Activated naive CD8-positive, alpha-beta T cell treated with anti-CD3 and anti-CD28 coated beads, Interleukin-2, amount 50 U/mL, for 24 hours (primary cell): ENCODE measurements at places on chromosomes 7 and 10.
A peak's percentile ranks its signal among the peaks of the same experiment; 100 is the strongest.

GRCh38 chr10:44917848-44918247 is 6.7 kb downstream of the TMEM72 start:
- DNase-seq = no peak

DNA sequence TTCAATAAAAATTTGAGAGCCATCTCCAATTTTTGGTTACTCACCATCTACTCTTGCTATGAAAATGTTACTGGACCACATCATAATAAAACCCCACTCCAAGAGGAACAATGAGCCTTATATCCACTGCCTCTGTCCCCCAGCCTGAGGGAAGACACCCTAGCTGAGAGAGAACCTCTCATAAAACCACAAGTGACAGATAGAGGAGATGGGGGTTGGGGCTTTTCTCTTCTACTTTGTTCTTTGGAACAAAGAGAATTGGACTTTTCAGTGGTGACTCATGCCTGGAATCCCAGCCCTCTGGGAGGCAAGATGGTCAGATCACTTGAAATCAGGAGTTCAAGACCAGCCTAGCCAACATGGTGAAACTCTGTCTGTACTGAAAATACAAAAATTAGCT is 27.6 kb upstream of the TAS2R16 start:
- no peak for DNase-seq

DNA sequence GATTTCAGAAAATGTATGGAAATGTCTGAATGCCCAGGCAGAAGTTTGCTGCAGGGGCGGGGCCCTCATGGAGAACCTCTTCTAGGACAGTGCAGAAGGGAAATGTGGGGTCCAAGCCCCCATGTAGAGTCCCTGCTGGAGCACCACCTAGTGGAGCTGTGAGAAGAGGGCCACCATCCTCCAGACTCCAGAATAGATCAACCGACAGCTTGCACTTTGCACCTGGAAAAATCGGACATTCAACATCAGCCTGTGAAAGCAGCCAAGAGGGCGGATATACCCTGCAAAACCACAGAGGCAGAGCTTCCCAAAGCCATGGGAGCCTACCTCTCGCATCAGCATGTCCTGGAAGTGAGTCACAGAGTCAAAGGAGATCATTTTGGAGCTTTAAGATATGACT is 14.3 kb downstream of the RPEL1 start:
- DNase-seq = no peak

GRCh38 chr10:104113376-104113956 is 8.5 kb upstream of the SFR1 start:
- no peak for DNase-seq

DNA sequence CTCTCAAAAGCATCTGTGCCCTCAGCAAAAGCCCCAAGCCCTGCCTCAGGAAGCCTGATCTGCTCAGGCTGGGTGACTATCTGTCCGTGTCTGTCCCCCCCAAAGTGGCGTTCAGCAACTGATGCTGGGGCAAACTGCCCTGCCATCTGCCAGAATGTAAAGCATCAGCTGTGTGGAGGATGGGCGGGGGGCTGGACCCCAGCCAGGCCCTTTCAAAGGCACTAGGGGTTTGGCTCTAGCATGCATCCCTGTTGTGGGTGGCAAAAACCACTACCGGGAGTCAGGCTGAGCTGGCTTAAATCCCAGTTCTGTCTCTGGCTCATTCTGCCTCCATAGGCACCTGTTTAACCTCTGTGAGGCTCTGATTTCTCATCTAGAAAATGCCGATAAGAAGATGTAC is 35.5 kb downstream of the GPRIN2 start:
- no peak for DNase-seq

GRCh38 chr10:114662646-114663217 is 4.7 kb upstream of the ABLIM1 start:
- no peak for DNase-seq

- DNase-seq = peak; percentile 75
Observed at GRCh38 chr10:1939016-1939415, 201.7 kb upstream of the ADARB2 start.

- DNase-seq = no peak
Observed at GRCh38 chr7:12706900-12707536, 19.6 kb downstream of the ARL4A start.

DNA sequence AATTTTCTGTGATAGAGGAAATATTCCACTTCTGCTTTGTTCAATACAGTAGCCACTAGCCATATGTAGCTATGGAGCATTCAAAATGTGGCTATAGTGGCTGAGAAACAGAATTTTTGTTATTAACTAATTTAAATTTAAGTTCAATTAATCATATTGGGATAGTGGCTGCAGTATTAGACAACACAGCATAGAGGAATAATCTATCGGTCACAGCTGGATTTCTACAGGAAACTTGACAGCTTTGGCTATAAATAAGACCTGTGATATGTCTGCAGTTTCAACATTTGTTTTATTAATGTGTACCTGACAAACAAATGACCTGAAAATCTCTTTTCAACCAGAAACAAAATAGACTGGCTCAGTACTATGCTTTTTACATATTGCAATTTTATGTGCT is 953.2 kb downstream of the CNTNAP2 start:
- no peak for DNase-seq

- DNase-seq = no peak
Observed at GRCh38 chr10:85457191-85457590, 909.4 kb downstream of the GRID1 start.

GRCh38 chr10:34113504-34114225 is 701.4 kb downstream of the PARD3 start:
- no peak for DNase-seq

- no peak for DNase-seq
Observed at GRCh38 chr7:101803203-101804087, 14.0 kb upstream of the CUX1 start.

DNA sequence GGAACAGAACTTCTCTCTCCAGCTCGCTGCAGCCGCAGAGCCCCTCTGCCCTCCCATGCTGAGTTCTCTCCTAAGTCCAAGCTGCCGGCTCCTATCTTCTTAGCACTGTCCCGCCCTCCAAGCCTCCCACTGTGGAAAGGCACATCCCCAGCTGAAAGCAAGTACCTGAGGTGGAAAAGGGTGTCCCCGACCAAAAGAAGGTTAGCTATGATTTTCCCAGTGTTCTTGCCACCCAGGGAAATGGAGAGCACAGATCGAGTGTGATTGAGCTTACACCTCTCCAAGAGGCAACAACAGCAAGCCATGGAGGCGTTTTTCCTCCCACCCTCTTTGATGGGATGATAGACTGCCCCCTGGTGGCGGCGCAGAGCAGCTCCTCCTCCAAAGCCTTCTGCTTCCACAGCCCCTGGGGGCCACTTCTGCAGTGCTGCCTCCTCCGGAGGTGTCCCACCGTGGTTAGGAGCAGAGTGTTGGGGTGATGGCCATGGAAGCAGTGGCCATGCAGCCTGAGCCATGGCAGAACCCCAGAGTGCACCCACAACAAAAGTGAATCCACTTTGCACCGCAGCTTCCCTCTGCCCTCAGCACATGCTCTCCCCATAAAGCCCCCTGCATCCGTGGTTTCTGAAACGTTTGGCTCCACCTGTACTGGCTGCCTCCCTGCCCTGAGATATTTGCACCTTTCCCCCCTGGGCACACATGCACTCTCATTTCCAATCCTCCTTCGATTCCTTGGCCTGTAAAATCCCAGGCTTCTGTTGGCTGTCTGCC is 143.1 kb upstream of the STK17A start:
- peak; percentile 70 for DNase-seq

DNA sequence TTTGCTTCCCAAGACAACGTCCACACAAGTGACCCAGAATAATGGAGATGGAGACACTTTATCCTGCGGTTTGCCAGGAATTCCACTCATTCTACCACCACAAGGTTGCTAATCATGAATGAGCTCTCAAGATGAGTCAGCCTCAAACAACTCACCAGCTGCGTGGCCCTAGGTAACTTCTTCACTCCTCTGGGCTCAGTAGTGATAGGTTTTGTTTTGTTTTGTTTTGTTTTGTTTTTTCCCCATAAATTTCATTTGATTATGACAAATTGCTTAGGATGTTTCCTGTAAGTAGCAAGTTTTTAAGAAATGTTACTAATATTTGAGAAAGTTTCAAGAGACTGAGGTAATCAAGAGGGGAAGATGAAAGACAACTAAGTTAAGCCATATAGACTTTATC is 286.8 kb downstream of the PARD3 start:
- DNase-seq = no peak

- peak; percentile 37 for DNase-seq
Observed at GRCh38 chr10:101238732-101239105, 9.5 kb upstream of the LBX1 start.

DNA sequence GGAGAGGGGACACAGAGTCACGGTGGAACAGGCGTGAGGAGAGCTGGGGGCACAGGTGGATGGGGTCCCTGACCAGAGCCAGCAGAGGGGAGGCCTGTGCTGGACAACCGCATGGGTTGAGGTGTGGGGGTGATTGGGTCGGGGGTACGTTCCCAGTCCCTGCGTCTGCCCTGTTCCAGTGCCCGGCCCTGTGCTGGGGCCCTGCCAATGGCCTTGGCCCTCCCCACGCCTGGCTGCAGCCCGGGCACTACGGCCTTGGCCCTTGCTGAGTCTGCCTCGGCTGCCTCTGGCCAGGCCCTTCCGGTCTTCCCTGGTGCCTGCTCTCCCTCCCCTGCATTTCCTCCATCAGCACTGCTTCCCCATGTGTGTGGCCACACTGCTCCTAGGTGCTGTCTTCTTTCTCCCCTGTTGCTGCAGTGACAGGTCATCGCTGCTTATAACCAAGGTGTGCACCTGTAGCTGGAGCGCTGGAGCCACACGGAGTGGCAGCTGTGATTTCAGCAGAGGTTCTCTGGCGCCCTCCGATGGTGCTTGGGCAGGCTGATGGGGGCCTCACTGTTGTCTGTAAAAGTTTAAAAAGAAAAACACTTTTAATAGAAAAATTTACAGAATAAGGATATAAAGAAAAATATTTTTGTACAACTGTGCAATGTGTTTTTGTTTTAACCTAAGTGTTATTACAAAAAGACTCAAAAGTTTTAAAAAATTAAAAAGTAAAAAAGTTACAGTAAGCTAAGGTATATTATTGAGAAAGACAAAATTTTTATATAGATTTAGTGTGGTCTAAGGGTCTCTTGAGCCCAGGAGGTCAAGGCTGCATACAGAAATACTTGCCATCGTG is 45.2 kb upstream of the BHLHA15 start:
- DNase-seq = peak; percentile 71

GRCh38 chr7:128933180-128933891 is 4.4 kb upstream of the IRF5 start:
- DNase-seq = peak; percentile 32
